ENCODE measurements at places on chromosomes 7 and 10.

DNA sequence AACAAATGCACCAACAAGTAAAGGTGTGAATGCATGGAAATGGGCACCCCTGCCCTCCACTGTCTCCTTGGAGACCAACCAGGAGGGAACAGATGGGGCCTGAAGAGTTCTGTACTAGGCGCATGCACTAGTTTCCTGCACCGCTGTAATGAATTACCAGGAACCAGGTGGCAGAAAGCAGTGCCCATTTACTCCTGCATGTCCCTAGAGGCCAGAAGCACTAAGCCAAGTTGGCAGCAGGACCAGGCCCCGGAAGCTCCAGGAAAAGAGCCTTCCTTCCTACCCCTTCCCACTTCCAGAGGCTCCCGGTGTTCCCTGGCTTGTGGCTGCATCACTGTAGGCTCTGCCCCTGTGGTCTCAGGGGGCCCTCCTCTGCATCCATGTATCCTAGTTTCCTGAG lies 237.5 kb upstream of the PPP2R2D start:
- no peak for DNase-seq

DNA sequence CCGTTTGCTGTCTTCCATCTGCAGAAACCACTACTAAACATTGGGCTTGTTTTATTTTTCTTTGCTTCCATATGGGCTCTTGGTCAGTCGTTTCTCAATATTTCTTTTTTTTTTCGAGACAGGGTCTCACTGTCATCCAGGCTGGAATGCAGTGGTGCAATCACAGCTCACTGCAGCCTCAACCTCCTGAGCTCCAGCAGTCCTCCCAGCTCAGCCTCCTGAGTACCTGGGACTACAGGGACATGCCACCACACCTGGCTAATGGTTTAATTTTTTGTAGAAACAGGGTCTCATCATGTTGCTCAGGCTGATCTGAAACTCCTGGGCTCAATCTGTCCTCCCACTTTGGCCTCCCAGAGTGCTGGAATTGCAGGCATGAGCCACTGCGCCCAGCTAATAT lies 163.1 kb downstream of the LYZL1 start:
- no peak for DNase-seq

GRCh38 chr7:17502213-17503060 lies 204.0 kb downstream of the AHR start:
- DNase-seq: no peak

- DNase-seq: no peak
These were observed 395.9 kb downstream of the TFEC start for GRCh38 chr7:115634633-115635032.

DNA sequence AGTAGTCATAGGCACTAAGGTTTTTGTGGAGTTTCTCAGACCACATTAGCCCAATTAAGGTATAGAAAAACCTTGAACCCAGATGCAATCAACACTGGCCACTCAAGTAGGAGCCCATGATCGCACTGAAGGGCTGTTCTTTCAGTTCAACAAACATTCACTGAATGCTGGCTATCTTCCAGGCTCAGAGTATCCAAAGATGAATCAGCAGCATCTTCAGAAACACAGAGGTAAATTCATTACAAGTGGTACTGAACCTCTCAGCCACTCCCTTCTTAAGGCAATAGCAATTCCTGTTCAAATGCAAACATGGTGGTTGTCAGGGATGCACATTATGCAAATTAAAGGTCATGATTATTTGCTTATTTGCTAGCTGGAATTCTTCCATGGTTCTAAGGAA lies 17.1 kb downstream of the KCNK18 start:
- DNase-seq: no peak

- DNase-seq: no peak
These were observed 157.2 kb upstream of the ZNF92 start for GRCh38 chr7:65216469-65216868.

- DNase-seq: no peak
These were observed 107.9 kb downstream of the POU6F2 start for GRCh38 chr7:39085590-39086049.

- DNase-seq: no peak
These were observed 37.1 kb downstream of the CCDC71L start for GRCh38 chr7:106623853-106624252.

DNA sequence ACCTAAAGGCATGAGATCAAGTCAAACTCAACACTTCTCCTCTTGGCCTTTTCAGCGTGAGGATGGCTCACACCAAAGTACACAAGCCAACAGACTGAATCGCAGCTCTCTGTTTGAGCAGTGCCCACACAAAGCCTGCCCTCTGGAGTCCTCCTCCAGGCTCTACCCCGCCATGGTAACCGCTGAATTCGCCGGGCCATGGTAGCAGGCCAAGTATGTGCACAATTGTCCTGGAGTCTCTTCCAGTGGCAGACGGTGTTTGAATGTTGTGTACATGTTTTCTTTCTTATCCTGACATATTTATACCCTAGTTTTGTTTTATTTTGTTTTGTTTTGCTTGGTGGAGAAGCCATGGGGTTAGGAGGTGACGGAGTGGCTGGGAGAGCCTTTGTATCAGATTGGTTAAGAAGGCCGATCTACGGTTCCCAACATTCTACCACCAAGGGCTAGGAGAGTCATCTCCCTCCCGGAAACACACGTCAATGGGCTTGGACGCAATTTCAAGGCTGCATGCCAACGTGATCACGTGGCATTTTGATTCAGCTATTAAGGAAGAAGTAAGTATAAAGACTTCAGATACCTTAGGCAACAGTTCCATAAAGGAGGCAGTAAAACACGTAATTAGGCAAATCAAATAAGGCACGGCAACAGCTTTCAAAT lies 12.1 kb upstream of the SHH start:
- DNase-seq: no peak

DNA sequence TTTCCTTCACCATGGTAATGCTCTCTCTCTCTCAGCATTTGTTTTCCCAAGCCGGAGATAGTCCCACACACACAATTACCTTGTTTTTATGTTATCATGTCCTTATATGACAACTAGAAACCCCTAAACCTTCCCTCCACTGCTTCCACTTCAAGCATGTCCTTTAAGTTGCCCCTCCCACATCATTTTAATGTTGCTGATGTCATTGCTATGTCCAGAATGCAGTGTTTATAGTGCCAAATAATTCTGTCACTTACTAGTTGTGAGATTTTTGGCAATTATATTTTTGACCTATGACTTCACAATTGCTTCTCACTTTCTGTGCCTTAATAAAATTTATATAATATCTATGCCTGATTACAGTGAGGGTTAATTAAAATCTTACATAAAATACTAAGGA lies 645.9 kb downstream of the XPNPEP1 start:
- no peak for DNase-seq

- DNase-seq: no peak
These were observed 52.5 kb upstream of the NFKB2 start for GRCh38 chr10:102342958-102343357.

- no peak for DNase-seq
These were observed 23.1 kb upstream of the ZNF735 start for GRCh38 chr7:64183827-64184372.

GRCh38 chr10:84743483-84743882 lies 415.1 kb downstream of the CCSER2 start:
- DNase-seq: no peak

DNA sequence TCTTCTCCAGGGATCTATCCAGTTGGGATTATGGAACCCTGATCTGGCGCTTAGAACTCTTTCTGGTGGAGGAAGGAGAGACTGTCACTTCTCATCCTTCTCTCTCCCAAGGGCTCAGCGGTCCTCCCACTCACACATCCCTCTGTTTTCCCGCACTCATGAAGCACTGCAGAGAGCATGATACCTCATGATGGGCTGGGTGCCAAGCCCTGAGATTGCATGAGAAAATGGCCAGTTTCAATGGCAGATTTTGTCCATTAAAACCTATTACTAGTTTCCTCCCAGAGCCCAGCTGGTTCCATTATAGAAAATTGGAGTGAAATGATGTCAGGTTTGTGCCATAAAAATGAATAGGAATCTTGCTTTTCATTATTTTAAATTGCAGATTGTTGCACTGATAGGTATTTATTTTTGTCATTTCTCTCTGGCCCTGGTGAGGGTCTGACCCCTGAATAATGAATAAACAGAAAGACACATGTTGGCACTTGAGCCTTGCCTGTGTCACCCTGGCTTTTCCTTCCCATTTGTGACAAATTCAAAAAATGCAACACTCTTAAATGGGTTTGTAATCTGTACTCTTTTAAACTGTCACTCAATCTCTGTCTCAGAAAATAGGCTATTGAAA lies 1151.1 kb downstream of the TYW1 start:
- no peak for DNase-seq

- DNase-seq: no peak
These were observed 282.1 kb upstream of the ZNF32 start for GRCh38 chr10:43930777-43931176.

GRCh38 chr7:137994216-137994615 lies 7.7 kb downstream of the CREB3L2 start:
- DNase-seq: no peak

GRCh38 chr10:36003031-36003600 lies 361.0 kb upstream of the FZD8 start:
- no peak for DNase-seq

DNA sequence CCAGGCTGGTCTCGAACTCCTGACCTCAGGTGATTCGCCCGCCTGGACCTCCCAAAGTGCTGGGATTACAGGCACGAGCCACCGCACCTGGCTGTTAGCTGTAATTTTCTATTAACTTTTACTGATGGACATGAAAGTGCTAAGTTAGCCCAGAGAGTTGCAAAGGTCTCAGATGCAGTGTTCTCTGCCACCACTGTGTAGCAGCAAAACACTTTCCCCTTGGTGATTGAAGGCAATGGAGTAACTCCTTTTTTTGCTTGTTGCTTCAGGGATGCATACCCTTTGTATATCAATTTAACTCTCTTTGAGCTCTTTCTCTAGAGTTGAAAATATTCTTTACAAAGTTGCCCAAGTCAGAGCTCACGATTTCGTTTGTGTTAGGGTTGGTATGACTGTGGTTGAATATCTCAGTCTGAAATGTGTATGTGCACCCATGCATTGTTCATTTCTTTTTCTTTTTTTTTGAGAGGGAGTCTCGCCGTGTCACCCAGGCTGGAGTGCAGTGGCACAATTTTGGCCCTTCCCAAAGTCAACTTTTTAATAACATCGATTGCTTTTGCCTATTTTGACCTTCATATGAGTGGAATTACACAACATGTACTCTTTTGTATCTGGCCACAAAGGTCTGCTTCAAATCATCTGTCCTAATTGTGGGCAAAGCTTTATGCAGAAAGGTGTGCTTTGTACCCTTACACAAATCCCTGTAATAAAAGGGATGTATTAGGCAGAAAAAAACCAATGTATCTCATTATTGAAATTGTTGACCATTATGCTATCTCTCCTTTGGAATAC lies 52.6 kb downstream of the GTF2I start:
- DNase-seq: no peak

DNA sequence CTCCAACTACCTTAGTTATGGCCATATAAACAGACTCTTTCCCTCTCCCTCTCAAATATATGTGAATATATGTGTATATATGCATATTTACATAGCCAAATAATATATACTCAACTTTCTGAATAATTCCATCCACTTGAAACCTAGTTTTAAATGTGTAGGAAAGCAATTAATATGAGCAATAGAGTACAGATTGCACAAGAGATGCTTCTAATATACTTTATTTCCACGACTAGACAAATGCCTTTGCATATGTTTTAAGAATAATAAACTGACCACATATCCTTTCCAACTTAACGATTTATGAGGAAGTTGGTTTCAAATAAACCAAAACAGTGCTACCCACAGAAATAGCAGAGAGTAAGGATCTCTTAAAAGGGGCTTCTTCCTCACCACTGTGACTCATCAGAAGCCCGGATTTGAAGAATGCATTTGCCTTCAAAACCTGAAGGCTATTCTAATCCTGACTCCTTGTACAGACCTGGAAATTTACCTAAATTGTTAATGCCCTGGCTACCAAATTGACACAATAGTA lies 266.3 kb downstream of the AHR start:
- no peak for DNase-seq

DNA sequence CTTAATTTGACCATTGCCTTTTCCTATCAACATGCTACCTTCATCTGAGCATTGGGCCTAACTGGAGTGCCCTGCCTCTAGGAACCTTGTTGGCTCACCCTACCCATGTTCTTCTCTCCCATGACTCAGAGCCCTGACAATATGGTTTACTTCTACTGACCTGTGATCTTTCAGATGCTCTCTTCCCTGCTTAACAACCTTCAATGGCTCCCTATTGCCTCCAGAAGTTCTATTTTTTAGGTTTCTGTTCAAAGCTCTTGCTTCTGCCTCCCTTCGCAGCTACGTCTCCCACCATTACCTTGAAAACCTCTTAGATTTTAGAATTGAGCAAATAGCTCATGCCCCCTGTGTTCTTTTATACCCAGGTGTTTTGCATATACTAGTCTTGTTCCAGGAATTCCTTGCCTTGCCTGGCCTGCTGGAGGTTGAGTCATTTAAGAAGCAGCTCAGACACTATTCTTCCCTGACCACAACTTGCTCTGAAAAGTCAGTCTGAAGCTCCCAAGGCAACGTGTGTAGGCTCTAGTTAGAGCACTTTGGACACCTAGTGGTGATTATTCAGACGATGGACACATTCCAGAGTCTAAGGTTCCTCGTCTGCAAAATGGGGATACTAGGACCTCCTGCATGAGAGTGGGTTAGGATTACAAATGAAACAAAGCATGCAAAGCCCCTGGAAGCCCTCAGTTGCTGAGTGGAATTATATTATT lies 64.4 kb upstream of the EMX2 start:
- no peak for DNase-seq

DNA sequence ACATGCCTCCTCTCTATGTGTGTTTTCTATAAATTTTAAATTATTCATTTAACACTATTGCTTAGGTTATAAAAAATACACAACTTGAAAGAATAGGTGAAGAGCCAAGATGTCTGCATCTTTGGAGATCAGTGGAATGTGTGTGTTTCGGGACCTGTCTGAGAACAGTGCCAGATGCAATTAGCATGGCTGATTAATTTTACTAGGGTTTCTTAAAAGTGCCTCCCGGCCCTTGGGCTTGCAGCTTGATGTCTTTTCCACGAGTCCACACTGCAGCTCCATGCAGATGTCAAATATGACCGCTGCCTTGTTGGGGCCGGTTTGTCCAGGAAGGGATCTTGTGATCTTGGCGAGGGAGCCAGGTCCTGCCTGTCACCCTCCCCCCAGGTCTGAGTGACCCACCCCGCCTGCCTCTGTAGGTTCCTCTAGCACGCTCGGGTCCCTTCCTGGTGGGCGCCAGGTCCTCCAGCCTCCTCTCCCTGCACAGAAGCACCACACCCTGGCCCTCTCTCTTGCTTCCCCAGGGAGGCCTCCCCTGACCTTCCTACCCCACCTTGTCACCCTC lies 20.7 kb downstream of the LHPP start:
- DNase-seq: no peak

GRCh38 chr10:99908512-99908911 lies 101.2 kb downstream of the DNMBP start:
- no peak for DNase-seq
